ENCODE measurements at places on chromosomes 3 and 15.

DNA sequence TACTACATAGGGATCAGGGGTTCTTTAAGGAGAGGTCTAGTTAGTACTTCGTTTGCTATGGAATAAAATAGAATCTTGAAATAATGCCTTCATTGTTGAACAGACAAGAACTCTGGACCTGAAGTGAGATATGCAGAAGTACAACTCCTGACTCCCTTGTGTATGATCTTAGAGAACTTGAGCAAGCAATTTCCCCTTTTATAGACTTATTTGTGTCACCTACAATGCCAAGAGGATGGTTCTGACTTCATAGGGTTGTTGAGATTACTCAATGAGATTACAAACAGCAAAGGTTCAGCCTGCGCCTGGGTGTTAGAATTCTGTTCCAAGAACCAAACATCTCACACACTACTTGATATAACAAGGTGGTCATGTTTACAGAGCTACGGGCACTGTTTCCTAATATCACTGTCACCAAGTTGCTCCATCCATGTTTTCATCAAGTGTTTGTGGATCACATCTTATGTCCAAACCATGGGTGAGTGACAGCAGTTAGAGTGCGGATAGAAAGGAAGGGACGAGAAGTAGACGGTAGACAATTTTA is 76.7 kb upstream of the ADAMTS9 start:
- no peak for DNase-seq

DNA sequence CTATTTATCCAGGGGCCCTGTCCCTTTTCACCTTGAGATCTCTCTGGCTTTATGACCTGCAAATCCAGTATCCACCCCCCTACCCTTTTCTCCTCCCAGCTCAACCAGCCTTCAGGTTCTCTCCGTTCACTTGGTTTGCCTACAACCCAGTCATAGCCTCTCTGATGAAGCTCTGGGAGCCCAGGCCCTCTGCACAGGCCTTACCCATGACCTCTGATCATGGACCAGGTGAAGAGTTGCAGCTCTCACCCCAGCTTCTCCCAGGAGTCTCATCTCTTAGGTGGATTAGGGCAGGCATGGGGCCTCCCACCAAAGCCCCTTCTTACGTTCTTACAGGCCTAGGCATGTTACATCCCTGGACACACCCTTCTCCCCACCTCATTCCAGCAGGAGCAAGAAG is 59.8 kb downstream of the EXOG start:
- no peak for DNase-seq

GRCh38 chr15:55389264-55389607 is 18.9 kb downstream of the CCPG1 start:
- DNase-seq = no peak

DNA sequence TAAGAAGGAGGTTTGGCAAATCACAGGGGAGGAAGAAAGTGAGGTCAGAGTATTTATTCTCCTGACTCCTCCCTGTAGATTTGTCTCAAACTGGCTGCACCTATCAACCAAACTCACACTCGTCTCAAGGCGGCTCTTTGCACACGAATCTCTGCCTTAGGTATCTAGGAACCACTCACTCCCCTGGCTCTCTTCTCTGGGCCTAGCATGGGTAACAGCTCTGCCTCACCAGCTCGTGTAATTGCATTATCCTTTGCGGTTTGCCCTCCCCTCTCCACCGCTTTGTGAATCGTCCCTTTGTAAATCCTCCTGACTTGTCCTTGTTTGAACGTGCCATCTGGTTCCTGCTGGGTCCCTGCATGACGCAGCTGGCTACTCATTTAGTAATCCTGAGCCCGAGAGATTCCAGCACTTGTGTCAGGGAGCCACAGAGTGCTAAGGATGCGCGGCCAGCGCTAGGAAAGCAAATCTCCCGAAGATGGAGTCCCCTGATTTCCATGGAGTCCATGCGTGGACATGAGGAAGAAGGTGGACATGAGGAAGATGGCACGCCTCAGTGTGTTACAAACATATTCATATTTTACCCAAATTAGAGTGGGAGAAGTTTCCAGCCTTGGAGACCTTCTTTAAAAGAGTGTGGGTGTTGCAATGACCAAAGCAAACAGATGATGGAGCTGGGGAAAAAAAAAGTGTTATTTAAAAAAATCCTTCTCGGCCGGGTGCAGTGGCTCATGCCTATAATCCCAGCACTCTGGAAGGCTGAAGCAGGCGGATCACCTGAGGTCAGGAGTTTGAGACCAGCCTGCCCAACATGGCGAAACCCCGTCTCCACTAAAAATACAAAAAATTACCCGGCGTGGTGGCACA is 26.7 kb downstream of the NRROS start:
- DNase-seq = peak; percentile 80

- DNase-seq = no peak
These were observed 135.2 kb downstream of the VGLL4 start for GRCh38 chr3:11508346-11509172.

- DNase-seq = no peak
These were observed 300.4 kb upstream of the RASGRP1 start for GRCh38 chr15:38864827-38865581.

GRCh38 chr3:110174908-110175307 is 837.6 kb upstream of the DPPA4 start:
- DNase-seq = no peak

- DNase-seq = no peak
These were observed 98.6 kb downstream of the ALCAM start for GRCh38 chr3:105465251-105465853.

All from NCI-H2029 (cell line).